CD4-positive, alpha-beta T cell treated with Interleukin-6 at 100 ng/mL for 8 hours (primary cell): ENCODE measurements at places on chromosomes 12 and 14.

DNA sequence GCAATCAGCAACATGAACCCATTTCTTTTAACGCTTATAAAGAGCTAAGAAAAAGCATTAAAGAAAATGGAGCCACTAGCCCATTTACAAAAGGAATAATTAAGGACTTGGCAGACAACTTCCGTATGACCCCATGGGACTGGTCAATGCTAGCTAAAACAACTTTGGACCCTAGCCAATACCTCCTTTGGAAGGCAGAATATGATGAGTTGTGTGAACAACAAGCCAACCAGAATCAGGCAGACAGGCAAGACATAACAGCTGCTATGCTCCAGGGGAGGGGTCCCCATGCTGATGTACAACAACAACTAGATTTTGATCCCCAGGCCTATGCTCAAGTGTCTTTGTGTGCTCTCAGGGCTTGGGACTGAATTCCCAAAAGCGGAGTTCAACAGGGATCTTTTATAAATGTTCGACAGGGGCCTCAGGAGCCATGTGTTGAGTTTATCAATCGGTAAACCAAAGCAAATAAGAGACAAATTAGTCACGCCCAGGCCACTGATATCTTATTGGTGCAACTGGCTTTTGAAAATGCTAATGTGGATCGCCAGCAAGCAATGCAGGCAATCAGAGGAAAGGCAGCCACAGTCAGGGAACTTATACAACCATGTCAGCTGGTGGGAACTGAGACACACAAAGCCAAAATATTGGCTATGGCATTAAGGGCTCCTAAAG lies 254.4 kb upstream of the DIO2 start:
- no peak for DNase-seq

- no peak for DNase-seq
Observed at GRCh38 chr14:64943556-64943955, 1.0 kb upstream of the GPX2 start.

- no peak for DNase-seq
Observed at GRCh38 chr12:94255006-94255405, 106.6 kb downstream of the PLXNC1 start.

DNA sequence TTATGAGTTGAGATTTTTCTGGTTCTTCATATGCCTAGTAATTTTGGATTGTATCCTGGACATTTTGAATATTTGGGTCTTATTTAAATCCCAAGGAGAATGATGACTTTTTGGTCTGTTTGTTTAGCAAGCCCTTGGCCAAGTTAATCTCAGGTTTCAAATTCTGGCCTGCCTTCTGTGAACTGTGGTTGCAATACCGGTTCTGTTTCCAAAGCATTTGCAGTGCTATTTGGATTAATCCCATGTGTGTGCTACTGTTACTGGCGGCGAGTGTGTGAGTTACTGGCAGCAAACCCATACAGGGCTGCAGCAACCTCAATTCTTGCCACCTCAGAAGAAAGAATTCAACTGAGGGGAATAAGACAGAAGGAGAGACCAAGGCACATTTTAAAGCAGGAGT lies 51.1 kb downstream of the TMEM260 start:
- DNase-seq = no peak

- DNase-seq = no peak
Observed at GRCh38 chr12:43109631-43110345, 442.2 kb downstream of the ADAMTS20 start.

GRCh38 chr14:73816393-73816816 lies 35.2 kb upstream of the PTGR2 start:
- DNase-seq = no peak

- DNase-seq = no peak
Observed at GRCh38 chr14:34211732-34212131, 250.3 kb downstream of the SPTSSA start.

DNA sequence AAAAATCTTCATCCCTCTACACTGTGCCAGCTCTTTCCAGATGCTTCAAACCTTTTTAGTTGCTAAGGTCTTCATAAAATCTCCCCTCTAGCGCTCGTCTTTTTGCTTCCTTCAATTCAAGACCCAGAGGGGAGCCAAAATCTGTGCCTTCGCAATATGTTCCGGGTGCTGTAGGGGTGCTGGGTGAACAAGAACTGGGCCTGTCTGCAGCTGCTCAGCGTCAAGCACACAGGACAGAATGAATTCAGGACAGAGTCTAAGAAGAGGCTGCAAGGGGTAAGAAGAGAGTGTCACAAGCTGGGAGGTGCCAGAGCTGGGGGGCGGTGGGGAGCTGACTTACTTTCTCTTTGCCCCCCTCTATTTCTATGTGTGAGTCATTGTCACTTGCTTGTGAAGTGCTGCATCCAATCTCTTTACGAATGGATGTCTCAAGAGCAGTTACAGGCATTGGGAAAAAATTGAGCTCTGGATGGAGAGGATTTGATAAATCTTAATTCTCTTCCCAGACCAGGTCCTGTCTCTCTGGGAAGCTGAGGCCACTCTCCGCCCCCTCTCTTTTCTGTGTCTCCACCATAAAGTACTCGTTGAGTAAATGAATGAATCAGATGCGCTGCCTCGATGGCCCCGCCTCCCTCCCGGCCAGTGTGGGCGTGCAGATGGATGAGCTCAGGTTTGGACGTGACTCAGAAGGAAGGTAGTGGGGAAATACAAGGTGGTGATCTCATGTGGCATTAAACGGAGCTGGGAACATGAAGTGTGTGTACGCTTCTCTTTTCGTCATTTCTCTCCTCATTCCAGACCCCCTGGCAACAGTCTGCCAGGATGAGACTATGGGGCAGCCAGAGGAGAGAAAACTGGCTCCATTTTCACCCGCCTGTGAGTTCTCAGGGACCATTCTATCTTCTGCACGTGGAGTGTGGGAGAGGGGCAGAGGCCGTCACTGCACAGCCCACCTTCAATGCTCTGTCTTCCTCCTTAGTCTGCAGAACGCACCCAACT lies 91.3 kb downstream of the TSPAN9 start:
- no peak for DNase-seq

GRCh38 chr12:5556033-5556614 lies 124.2 kb downstream of the NTF3 start:
- no peak for DNase-seq

GRCh38 chr14:74403619-74404417 lies 22.2 kb downstream of the SYNDIG1L start:
- DNase-seq = no peak

DNA sequence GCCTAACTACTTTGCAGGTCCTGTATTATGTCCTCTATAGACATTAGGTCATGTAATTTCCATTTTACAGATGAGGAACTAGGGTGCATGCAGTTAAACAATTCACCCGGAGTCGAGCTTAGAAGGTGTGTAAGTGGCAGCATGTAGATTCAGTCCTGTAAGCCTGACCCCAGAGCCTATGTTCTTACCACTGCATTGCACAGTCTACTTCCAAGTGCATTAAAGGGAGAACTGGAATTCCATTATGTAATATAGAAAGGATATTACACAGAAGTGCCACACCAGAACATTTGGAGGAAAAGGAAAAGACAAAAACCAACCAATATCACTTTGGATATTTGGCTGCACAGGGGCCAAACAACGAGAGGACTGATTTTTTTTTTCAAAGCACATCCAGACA lies 1.2 kb downstream of the GLT8D2 start:
- no peak for DNase-seq

- no peak for DNase-seq
Observed at GRCh38 chr12:26715232-26715631, 117.8 kb downstream of the ITPR2 start.

DNA sequence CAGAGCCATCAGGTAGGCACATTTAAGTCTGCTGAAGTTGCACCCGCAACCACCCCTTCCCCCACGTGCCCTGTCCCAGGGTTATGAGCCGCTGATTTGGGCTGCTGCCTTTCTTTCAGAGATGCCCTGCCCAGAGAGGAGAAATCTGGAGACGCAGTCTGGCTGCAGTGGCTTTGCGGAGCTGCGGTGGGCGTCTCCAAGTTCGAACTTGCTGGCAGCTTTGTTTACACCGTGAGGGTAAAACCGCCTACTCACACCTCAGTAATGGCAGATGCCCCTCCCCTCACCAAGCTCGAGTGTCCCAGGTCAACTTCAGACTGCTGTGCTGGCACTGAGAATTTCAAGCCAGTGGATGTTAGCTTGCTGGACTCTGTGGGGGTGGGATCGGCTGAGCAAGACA lies 14.7 kb downstream of the PTCSC3 start:
- DNase-seq = no peak

DNA sequence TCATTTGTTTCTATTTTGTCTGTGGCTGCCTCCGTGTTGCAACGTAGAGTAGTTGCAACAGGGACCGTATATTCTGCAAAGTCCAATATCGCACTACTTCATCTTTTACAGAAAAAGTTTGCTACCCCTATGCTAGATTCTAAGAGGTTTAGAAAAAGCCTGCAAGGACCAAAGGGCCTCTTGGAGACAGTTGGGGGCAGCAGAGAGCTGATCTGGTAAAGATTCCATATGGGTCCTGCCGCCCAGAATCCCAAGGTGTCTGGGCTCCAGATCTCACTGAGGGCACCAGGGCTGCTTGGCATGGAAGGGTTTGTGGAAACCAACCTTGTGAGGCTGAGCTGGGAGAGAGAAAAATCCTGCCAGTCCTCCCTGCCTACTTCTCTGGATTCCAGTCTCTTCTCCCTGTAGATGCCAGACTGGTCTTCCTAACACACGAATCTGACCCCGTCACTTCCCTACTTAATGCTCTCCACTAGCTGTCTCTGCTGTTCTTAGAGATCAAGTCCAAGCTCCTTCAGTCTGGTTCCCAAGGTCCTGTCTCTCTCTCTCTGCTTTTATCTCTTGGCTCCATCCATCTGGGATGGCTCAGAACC lies 74.6 kb downstream of the GLRX5 start:
- DNase-seq = no peak

GRCh38 chr14:23306412-23307145 lies at the start of gene BCL2L2:
BCL2L2 (plus strand) TSS chr14:23306833; CDS start chr14:23307768, 935 bp downstream.
- DNase-seq = no peak

DNA sequence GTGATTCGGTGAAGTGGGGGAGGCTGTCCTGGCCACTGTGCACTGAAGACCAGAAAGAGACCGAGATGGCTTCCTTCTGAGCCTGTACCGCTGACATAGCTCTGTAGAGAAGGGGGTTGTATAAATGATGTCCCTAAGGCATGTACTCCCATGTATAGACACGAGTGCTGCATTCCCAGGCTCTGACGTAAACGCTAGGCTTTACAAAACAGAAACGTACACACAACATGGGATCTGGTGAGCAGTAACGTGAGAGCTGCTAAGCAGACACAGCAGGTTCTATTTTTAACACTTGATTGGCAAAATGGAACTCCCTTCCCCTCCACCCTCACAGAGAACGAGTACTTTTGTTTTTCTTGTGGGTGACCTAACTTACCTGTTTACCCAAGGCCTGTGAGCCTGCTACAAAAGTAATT lies 35.9 kb downstream of the ACADS start:
- no peak for DNase-seq

GRCh38 chr14:99808154-99808505 lies 14.9 kb downstream of the EML1 start:
- no peak for DNase-seq

DNA sequence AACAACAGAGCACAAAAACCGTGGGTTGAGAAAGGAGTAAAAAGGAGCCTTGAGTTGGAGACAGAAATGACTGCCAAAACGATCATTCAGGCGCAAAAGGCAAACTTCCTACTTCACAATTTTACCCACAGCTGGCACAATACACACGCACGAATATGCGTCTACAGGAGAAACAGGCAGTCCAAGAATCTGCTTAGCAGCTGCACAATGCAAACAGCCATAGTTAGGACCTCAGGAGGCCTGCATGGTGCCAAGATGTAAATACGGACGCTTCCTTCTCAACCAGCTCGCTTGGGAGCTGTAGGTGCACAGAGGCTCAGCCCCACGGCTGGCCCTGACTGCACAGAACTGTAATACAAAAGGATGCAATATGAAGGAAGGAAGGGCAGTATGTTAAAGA lies 250.1 kb upstream of the CAND1 start:
- no peak for DNase-seq

- DNase-seq = no peak
Observed at GRCh38 chr12:89513544-89513943, 11.1 kb downstream of the GALNT4 start.

GRCh38 chr12:54304187-54304810 lies 3.5 kb upstream of the NFE2 start:
- peak; percentile 11 for DNase-seq

DNA sequence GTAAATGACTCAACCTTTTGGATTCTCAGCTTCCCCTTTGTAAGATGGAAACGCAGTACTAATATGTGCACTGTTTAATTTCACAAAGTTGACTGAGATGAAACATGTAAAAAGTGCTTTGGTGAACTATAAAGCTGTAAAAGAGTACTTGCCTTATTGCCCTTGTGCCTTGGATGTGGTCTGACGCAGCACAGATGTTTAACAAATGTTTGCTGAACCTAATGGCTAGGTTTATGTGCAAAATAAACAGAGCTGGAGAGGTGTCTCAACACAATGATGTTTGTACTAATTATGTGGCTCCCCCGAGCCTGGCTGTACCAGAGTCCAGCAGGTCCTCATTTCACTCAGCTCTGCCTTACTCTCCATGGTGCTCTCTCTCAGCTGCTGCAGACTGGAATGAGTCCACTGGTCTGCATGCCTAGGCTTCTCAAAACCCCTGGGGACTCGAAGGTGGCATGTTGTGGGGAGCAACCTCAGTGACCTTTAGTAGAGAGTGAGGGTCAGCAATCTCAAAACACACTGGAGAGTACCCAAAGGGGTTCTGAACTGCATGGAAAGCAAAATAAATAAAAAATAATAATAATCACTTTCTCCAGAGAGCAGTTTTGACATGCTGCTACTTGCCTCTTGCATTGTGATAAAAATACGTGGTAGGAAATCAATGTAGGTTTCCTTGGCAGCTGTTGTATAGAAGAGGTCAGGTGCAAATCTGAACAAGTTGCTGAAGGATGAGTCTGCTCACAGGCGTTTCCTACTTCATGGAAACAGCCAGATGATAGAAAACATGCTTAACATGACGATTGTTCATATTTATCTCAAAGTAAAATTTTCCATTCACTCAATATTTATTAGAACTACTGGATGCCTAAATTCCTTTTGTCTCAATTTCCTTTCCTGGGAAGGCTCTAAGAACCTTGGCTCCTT lies 8.5 kb upstream of the AMIGO2 start:
- DNase-seq = no peak

DNA sequence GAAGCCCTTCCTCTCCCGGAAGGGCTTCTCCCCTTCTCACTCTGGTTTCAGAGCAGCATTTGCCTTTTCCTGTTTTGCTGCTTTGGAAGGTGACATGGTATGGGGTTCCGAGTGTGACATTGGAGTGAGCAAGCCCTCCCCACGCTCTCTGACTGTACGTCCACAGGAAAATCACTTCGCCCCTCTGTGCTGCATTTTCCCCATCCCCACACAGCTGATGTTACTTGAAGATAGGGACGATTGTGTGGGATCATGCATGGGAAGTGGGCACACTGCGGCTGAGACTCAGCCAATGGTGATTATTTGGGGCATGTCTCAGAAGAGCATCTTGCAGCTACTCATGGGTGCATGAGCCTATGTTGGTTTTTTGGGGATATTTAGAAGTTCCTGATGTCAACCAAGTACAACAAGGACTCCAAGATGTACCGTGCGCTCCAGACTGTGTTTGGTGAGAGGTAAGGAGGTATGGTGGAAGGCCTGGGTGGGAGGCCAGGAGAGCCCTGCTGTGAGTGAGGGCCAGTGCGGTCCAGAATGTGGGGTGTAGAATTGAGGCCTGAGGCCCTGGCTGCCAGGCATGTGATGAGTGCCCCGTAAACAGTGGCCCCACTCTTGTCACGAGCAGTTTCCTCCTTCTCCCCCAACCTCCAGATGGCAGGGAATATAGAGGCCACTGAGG lies 15.1 kb downstream of the CYP46A1 start:
- no peak for DNase-seq

- no peak for DNase-seq
Observed at GRCh38 chr12:123895451-123895850, 77.2 kb downstream of the CCDC92 start.

GRCh38 chr12:96083020-96083719 lies 47.8 kb upstream of the LTA4H start:
- DNase-seq = no peak

- DNase-seq = no peak
Observed at GRCh38 chr12:40222247-40222646, 2.5 kb upstream of the LRRK2 start.
